Stimulated activated CD4-positive, alpha-beta T cell treated with anti-CD3 and anti-CD28 coated beads, Interleukin-12 subunit alpha, Interleukin-12 subunit beta, amount 100 ng/mL, for 24 hours (primary cell): ENCODE measurements at places on chromosomes 4 and X.

DNA sequence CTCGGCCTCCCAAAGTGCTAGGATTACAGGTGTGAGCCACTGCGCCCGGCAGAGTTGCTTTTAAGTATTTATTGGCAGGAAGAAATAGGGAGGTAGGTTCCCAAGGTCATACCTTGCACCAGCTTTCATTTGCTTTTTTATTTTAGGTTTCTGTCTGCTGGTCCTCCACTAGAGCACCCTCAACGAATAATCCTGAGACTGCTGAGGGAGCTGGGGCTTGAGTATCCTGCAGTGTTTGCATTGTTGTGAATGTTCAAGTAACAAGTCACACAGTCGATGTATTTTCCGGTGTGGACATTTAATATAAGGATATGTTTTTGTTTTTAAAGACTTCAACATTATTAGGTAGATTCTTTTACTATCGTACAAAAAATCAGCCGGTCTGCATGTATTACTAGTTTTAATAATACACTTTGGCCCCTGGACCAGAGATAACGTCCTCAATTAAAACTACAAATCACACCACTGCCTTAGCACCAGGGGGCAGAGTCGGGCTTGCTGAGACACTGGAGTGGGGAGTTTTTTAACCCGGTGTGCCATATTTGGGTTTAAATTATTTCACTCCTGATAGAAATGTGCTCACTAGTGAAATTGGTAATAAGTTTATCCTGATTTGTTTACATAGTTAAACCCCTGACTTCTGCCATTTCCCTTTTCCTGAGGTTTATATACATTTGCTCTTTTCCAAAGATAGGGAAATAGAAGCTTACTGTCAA lies 11.6 kb downstream of the SMIM20 start:
- no peak for DNase-seq

GRCh38 chr4:154807042-154807630 lies 26.1 kb downstream of the RBM46 start:
- no peak for DNase-seq

GRCh38 chr4:57200799-57201327 lies 90.7 kb upstream of the IGFBP7 start:
- DNase-seq = no peak

- no peak for DNase-seq
Measured at GRCh38 chrX:125436855-125437254, 117.2 kb downstream of the TEX13C start.

- DNase-seq = no peak
Measured at GRCh38 chr4:145195167-145195952, 15.0 kb upstream of the OTUD4 start.

DNA sequence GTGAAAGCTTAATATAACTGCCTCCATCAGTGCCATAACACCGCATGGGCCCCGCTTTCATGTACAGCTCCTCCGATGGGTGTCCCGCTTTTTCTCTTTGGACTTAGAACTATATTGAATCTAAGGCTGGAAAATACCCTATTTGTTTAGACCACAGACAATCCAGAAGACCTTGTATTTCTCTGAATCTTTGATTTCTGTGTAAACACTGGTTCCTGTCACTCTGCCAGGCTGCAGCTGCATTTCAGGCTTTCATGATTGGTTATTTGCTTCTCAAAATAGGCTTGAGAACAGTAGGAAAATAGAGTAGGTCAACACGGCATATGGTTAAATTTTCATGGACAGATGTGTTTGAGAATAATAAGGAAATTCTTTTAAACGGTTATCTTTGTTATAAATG lies 80.0 kb downstream of the NWD2 start:
- no peak for DNase-seq

DNA sequence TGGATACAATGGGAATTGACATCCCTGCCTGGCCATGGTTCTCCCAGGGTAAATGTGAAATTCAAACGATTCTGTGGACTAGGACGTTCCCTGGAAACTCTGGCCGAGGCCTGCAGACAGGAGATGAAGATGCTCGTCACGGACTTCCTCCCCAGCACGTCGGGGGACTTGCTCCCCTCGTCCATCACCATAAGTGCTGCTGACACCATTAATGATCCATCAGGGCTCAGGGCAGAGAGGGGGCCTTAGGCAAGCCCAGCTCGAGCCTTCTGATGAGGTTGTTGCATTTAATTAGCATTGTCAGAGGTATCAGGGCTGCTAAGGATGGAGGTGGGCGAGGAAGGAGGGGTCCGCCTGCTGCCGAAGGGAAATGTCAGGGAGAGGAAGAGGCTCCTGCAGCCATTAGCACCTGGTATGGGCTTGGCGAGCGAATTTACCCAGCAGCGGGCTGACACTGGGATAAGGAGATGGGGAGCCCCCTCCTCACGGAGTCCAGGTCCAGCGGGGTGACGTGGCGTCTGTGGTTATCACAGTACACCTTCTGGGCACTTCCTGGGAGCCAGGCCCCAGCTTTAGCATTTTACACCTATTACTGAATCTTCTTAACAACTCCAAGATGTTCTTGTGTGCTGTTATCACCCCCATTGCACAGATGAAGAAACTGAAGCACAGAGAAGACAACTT lies 83.1 kb downstream of the PPP2R2C start:
- no peak for DNase-seq

DNA sequence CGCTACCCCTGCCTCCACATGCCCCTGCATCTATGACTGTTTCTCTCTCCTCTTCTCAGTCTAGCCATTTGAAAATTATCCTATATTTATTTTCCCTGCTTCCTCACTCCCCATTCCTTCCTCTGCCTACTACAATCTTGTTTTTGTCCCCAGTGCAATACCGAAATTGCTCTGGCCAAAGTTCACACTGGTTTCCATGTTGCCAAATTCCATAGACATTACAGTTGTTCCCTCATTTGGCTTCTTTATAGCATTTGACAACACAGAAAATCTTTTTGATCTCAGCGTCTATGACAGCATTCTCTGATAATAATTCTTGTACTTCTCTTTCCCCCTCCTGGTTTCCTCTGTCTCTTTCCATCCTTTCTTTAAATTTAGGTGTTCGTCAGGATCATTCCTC lies 99.4 kb downstream of the GPR82 start:
- DNase-seq = no peak

GRCh38 chr4:77193511-77194102 lies 36.6 kb downstream of the CCNG2 start:
- DNase-seq = peak; percentile 60

- peak; percentile 25 for DNase-seq
Measured at GRCh38 chr4:972651-973424, 531 bp downstream of the DGKQ start.

DNA sequence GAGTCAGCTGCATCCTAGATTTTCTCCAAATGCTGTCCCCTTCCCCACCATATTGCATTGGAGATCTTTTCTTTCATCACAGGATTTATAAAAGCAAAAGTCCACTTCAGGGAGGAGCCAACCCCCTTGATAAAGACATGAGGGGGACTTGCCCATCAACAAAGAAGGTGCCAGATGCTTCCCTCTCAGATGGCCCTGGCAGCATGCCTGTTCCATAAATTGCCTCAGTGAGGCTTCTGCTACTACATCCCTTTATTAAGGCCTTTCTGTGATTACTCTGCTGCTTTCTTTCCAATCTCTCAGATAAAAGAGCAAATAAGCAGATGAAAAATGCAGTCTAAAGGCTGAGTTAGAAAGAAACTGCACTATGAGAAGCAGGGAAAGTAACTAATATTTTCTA lies 511.6 kb downstream of the PACRGL start:
- no peak for DNase-seq

GRCh38 chr4:70895811-70896491 lies 6.2 kb upstream of the MOB1B start:
- no peak for DNase-seq

DNA sequence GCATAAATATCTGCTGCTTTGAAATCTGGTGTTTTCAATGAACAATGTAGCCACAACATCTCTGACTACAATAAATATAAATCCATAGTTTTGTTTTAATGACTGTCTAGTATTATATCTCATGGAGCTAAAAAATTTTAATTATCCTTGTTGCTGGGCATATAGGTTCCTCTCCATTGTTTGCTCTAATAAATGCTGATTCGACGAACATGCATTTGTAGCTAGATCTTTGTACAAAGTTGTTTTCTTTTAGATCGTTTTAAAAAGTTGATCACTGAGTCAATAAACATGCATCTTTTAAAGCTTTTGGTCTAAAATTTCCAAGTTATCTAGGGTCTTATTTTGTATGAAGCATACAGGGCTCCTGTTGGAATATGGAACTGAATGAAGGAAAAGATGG lies 130.5 kb upstream of the GPR101 start:
- DNase-seq = no peak

DNA sequence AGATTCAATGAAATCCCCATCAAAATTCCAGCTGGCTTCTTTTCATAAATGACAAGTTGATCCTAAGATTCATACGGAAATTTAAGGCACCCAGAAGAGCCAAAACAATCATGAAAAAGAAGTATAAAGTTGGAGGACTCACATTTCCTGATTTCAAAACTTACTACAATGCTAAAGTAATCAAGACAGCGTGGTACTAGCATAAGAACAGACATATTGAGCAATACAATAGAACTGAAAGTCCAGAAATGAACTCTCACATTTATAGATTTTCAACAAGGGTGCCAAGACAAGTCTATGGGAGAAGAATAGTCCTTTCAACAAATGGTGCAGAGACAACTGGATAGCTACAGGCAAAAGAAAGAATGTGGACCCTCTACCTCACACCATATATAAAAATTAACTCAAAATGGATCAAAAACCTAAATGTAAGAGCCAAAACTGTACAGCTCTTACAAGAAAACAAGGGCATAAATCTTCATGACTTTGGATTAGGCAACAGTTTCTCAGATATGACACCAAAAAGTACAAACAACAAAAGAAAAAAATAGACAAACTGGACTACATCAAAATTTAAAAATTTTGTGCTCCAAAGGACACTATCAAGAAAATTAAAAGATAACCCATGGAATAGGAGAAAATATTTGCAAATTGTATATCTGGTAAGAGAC lies 28.5 kb downstream of the SASH3 start:
- no peak for DNase-seq

- no peak for DNase-seq
Measured at GRCh38 chr4:173499658-173500535, 30.1 kb downstream of the HAND2 start.

DNA sequence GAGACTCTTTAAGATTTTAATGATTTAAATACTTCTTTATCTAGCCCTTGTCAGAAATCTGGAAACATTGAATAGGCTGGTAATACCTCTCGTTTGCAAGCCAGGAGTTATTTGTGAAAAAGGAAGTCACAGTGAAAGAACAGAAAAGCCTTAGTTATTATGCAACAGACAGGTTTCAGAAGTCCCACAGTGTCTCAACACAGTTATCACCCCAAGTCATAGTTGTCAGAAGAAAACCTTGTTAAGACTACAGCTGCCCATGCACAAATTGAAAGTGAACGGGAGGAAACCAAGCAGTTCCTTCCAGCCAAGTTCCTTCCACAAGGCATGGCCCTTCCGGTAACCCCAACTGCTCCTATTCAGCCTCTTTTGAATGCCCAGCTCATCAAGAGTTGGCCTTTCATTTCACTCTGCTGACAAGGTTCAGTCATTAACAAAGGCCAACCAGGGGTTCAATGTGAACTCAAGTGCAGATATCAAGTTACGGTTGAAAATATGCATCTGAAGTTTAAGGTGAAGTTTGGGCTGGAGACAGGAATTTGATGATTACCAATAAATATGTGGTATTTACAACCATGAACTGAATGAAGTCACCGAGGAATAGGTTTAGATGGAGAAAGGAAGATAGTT lies 15.6 kb downstream of the ALPK1 start:
- DNase-seq = no peak

DNA sequence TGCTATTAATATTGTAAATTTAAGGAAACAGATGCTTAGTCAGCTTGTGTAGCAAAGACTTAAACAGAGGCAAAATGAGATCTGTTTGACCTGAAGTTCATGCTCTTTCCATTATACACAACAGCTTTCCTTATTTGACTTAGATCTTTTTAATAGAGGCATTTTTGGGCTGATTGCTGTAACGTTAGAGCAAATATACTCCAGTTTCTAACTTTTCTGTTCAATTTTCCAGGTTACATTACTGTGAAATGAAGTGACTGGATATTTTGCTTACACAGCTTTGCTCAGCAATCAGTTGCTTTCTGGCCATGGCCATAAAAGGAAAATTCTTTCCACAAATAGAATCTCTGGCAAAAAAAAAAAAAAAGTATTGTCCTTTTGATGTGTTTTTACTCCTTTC lies 146.2 kb downstream of the PCDH7 start:
- no peak for DNase-seq

- no peak for DNase-seq
Measured at GRCh38 chrX:153939573-153939972, 4.7 kb upstream of the NAA10 start.

- no peak for DNase-seq
Measured at GRCh38 chr4:111879539-111879938, 265.7 kb upstream of the FAM241A start.

- DNase-seq = no peak
Measured at GRCh38 chr4:181959121-181959520, 284.1 kb upstream of the TENM3 start.

DNA sequence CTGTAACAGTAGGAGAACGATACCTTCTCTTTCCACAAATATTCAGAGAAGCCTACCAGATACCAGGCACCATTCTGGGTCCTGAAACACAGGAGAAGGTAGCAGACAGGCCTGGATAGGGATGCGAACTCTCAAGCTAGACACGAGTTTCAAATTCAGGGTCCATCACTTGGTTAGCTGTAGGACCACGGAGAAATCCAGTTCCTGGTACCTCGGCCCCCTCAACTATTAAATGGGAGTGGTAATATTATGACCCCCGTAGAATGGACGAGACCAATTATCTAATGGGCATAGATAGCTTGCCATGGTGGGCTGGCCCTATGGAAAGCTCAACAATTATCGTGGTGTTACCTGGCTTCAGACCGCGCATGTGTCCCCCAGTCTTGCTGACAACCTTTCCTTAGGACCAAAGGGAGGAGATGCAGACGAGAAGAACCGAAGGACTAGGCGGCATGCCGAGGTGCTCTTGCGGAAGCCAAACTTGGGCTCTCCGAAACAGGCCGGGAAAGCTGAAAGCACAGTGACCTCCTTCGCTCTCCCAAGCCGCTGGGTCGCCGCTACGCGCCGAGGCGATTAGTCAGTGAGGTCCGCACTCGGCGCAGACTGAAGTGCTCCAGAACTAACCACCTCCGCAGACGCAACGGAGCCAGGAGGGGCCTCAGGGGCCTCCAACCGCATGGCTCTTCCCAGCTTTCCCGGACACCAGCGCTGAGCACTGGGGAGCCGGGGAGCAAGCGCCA lies 19.6 kb downstream of the NKX3-2 start:
- no peak for DNase-seq

DNA sequence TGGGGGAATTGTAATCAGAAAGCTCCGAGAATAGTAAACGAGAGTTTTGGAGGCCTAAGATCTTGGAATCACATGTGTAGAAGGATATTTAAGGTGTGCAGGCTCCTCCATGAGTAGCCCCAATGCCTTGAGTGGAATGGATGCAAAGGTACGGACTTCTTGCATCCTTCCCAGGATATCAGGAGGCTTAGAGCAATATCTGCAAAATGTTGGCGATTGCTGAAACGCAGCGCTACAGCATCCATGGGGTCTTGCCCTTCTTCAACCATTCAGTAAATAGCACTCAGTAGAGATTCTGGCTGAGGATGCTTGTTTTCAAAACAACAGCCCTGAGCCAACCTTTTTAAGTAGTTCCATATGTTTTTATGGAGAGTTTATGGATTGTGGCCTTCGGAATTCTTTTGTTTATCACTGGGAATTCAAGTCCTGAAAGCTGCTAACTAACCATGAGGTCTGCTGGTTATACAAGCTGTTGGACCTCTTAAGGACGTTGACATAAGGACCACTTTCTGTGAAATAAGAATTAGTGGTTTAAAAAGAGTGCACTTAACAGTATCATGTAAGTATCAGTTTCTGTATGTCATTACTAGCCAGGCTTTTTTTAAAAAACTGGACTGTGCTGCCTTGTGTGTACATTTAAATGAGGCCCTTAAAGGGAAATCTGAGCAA lies 228.8 kb upstream of the PGRMC2 start:
- DNase-seq = no peak
